A549 treated with ZK216348 at 1 μM for 4 hours (cell line): ENCODE measurements at places on chromosomes 6 and 20. TPM values are rescaled to one million over a fixed set of nuclear protein-coding genes. Genes with fewer than 3 reads are reported as not detected.

The INSM1 gene
- not detected in 5 replicates for total RNA-seq

The CGA gene
- total RNA-seq, result 0.16 to 0.25 TPM in 2 of 5 replicates, not detected in the others

The BEND6 gene
- 0.63 to 1.8 TPM (median 1.3 TPM) in 5 replicates for total RNA-seq

The SLC25A27 gene
- total RNA-seq, result 0.40 to 0.98 TPM (median 0.57 TPM) in 5 replicates

The NAA20 gene
- total RNA-seq, result 125 to 184 TPM (median 143 TPM) in 5 replicates

The SEL1L2 gene
- not detected in 5 replicates for total RNA-seq

The C6orf58 gene
- total RNA-seq, result 0.22 TPM in 1 of 5 replicates, not detected in the others

The COL20A1 gene
- total RNA-seq, result 0.47 to 1.3 TPM (median 0.83 TPM) in 5 replicates

The NRSN1 gene
- total RNA-seq, result not detected in 5 replicates

The DYNLT2 gene
- total RNA-seq, result 0.43 to 1.2 TPM (median 0.67 TPM) in 5 replicates

The DYNLT1 gene
- 97.2 to 155 TPM (median 104 TPM) in 5 replicates for total RNA-seq

The PRDM13 gene
- 0.45 to 1.2 TPM (median 0.99 TPM) in 5 replicates for total RNA-seq

The FAM83B gene
- 0.07 to 0.08 TPM (median 0.07 TPM) in 3 of 5 replicates, not detected in the others for total RNA-seq

The PRICKLE4 gene
- total RNA-seq, result 0.70 to 1.6 TPM (median 1.1 TPM) in 4 of 5 replicates, not detected in the other

The CDH26 gene
- total RNA-seq, result 0.12 to 0.54 TPM (median 0.14 TPM) in 4 of 5 replicates, not detected in the other

The CDSN gene
- 0.11 TPM in 1 of 5 replicates, not detected in the others for total RNA-seq

The ZFP64 gene
- total RNA-seq, result 16.3 to 21.6 TPM (median 20.9 TPM) in 5 replicates

The SPATS1 gene
- not detected in 5 replicates for total RNA-seq

The BPIFB1 gene
- 0.18 TPM in 1 of 5 replicates, not detected in the others for total RNA-seq
